ENCODE measurements at places on chromosomes 6 and 20. TPM values are rescaled to one million over a fixed set of nuclear protein-coding genes. Genes with fewer than 3 reads are reported as not detected.

DNA sequence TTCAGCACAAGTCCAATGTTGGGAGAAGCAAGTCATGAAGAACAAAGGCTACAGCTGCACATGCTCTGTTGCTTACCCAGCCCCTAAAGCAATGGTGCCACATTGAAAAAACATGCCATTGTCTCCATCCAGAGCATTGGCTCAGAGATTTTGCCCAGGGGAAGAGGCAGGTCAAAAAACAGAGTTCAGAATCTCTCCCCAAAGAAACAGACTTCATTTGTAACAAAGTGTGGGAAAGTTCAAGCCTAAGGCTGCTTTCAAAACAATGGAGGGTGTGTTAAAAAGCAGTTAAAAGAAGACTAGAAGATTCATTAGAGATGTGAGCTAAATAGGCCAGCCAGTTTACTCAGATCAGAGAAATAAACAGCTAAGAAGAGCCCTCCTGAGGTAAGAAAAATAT lies 63.6 kb downstream of the DZANK1 start:
- DNase-seq: no peak

DNA sequence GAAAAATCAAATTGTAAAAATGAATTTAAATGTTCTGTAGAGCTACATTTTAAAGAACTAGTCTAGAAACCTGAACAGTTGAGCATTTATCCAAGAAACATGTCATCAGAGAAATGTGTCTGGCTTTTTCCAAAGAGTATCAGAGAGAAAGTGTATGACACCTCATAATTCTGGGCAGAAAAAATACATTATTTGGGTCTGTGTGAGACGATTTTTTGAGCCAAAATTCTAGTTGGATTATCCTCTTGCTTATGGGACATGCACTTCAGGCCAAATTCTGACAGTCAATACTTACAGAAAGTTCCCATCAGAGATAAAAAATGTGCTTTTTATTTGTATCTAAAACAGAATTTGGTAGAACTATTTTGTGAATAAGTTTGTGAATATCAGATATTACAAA lies 1242.7 kb downstream of the EPHA7 start:
- DNase-seq: no peak

PLA2G7 gene
- total RNA-seq: 3.9 TPM

RAB44 gene
- total RNA-seq: not detected

- no peak for DNase-seq
Observed at GRCh38 chr6:150055131-150055530, 13.8 kb downstream of the ULBP3 start.

DNA sequence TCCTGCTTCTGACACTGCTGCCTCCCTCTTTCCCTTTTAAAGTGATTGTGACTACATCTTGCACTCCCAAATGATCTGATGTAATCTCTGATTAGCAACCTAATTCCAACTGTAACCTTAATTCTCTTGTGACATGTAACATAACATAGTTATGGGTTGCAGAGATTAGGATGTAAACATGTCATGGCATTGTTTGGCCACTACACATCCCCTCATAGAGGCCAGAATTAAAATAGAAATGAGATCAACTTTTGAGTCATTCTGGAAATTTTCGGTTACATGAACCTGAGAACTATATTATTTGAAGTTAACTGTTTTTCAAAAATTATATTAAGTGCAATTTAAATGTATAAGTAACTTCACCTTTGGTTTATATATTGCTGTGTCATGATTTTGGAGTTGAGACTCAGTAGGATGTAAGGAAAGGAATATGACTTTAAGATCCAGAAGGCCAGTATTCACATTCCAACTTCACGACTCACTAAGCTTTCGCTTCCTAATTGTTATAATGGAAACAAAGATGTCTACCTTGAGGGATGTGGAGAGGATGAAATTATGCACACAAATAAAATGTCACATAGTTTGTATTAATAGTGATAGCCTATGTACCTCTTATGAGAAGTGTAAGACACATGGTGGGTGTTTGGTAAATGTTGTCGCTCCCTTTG lies 611.9 kb upstream of the MAP3K7 start:
- DNase-seq: no peak
